Activated CD4-positive, alpha-beta T cell treated with anti-CD3 and anti-CD28 coated beads, Interleukin-2, amount 10 ng/mL, durations not matched to agents 24 days and 14 days (primary cell): ENCODE measurements at places on chromosomes 1 and 21. TPM values are rescaled to one million over a fixed set of nuclear protein-coding genes. Genes with fewer than 3 reads are reported as not detected.

DNA sequence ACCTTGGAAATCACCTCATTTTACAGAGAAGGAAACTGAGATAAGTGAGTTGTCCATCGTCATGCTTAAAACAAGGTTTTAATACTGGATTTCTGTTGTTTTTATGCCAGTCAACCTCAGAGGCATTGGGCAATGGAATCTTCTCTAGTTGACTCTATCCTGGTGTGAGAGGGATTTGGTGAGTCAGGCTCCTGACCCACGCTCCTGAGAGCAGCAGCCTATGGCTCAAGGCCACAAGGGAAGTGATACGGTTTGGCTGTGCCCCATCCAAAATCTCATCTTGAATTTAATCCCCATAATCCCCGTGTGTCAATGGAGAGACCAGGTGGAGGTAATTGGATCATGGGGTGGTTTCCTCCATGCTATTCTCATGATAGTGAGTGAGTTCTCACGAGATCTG is 90.1 kb downstream of the TLR5 start:
- H3K27ac ChIP-seq, result no peak overlapping the region
- no peaks in the 10 kb centered on the region for H3K4me1 ChIP-seq
- DNase-seq, result no peak
- H3K4me3 ChIP-seq, result no peak overlapping the region
- no peaks in the 10 kb centered on the region for H3K27me3 ChIP-seq

DNA sequence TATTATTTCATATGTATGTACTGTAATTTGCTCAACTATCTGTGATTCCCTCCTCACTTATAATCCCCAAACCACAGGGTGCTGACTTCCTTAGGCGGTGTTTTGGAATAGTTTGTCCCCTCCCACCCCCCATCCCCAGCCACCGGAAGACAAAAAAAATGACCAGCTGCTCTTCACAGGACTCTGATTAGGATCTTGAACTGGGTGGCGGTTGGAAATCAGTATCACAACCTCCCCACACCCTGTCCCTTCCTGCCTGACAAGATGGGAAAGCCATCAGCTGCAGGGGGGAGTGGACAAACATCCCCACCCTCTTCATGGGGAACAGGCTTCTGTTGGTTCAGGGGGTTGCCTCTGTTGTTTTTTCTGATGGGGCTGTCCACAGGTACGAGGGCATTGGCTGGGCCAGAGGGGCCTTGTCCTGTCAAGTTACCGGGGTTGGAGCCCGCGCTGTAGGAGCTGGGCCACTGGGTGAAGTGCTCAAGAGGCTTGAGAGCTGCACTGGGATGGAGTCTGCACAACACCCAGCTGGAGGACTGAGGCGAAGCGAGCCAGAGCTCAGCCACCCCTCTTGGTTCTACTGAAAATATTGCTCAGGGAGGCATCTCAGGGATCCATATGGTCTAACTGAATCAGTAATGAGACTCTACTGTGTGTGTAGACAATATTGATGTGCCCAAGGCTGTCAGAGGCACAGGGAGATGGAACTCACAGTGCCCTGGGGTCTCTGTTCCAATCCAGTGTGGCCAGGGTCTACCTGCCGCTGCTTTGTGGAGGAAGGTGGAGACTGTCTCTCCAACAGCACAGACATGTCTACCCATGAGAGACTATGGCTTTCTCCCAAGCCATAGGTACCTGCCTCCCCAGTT is 28.2 kb downstream of the NAV1 start:
- H3K36me3 ChIP-seq, result no peaks in the 10 kb centered on the region
- no peak overlapping the region for H3K4me3 ChIP-seq
- H3K27ac ChIP-seq, result no peak overlapping the region
- no peaks in the 10 kb centered on the region for H3K27me3 ChIP-seq
- H3K4me1 ChIP-seq, result no peaks in the 10 kb centered on the region

DNA sequence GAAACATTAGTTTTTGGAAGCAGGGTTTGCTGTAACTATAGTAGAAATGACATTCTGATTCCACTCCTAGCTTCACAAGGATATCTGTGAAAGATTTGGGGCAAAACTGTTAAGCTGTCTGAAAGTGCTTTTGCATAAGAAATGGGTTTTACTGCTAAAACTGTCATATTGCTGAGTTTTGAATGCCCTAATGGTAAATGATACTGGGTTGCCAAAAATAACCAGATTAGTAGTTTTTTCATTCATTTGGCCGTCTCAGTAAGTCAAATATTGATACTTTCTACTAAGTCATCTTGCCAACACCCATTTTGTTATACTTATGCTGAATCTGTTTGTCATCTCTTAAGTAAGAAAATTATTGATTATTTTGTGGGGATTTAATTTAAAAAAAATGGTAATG is 399 bp upstream of the PTPRC start:
- H3K27me3 ChIP-seq, result no peaks in the 10 kb centered on the region
- H3K4me1 ChIP-seq, result peaks cover 50% of the 10 kb centered on the region
- peak overlapping the region; percentile 89 for H3K4me3 ChIP-seq
- peaks cover 45% of the 10 kb centered on the region for H3K36me3 ChIP-seq

DNA sequence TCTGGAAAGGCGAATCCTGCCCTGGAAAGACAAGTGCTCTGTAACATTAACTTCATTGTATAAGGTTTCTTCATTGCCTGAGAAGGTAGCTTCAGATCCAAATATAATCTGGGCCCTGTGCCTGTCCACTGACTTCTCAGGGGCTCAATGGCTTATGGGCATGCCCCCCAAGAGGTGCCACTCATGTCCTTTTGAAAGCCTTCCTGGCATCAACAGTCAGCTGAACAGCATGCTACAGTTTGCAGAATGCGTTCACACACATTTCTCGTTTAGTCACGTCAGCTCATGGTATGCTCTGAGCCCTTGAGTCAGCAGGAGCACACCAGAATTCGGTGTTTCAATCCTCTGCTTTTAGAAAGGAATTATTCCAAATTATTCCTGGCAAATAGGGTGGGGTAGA is 23.8 kb downstream of the TMCC2 start:
- H3K4me3 ChIP-seq, result no peak overlapping the region
- no peak for DNase-seq
- no peak overlapping the region for H3K27ac ChIP-seq

DNA sequence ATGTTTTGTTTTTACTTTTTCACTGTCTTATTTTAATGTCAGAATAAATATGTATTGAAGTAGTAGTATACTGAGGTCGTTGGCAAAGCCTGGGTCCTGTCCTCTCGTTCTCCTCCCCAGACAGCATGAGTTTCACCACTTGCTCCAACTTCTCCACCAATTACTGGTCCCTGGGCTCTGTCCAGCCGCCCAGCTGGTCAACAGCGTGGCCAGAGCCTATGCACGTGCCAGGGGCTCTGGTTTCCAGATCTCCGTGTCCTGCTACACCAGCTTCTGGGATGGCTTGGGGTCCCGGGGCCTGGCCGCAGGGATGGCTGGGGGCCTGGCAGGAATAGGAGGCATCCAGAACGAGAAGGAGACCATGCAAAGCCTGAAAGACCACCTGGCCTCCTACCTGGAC is 19.3 kb downstream of the PTPN14 start:
- H3K27ac ChIP-seq, result no peak overlapping the region
- H3K27me3 ChIP-seq, result peaks cover 4% of the 10 kb centered on the region
- no peaks in the 10 kb centered on the region for H3K36me3 ChIP-seq

Gene CHD5
- 0.59 and 0.63 TPM in 2 replicates for total RNA-seq
